ENCODE measurements at places on chromosomes 7 and 10.
A peak's percentile ranks its signal among the peaks of the same experiment; 100 is the strongest.

GRCh38 chr10:132665946-132666704, 119.8 kb downstream of the NKX6-2 start:
- DNase-seq: no peak

DNA sequence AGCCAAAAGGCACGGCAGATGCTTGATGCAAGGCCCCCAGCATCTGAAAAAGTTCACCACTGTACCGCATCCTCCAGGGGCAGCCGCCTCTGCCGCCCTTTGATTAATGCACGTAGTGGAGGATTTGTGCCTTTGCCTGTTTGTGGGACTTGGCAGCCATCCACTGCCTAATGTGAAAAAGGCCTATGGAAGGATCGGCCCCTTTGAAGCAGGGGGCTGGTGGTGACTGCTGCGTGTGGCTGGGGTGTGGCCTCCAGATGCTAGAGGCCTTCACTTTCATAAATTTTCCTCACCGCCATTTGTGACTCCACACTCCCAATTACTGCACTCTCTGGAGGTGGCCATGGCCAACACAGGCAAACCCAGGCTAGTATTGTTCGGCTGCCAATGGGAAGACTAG, 226.0 kb downstream of the BMPER start:
- no peak for DNase-seq

DNA sequence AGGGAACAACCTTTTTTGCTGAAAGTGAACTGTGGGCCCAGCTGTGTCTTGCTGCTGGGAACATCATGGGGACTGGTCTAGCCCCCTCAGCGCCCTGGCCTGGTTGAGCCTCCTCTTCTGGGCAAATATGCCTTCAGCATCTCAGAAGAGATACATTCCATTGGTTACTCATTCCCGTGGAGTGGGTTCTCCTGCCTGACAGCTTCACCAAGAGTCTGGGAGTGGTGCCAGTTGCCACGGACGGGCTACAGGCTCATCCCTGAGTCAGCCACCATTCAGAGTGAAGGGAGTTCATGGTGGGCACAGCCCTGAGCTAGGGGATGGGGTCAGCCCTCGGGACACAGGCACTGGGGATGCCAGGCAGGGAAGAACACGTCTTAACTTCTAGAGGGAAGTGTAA, 81.9 kb downstream of the RAMP3 start:
- DNase-seq: no peak

- no peak for DNase-seq
Observed at GRCh38 chr10:109504401-109504800, 418.9 kb downstream of the XPNPEP1 start.

GRCh38 chr7:1665549-1666316, 4.3 kb upstream of the ELFN1 start:
- peak; percentile 48 for DNase-seq
